ENCODE measurements at places on chromosomes 2 and 18.

DNA sequence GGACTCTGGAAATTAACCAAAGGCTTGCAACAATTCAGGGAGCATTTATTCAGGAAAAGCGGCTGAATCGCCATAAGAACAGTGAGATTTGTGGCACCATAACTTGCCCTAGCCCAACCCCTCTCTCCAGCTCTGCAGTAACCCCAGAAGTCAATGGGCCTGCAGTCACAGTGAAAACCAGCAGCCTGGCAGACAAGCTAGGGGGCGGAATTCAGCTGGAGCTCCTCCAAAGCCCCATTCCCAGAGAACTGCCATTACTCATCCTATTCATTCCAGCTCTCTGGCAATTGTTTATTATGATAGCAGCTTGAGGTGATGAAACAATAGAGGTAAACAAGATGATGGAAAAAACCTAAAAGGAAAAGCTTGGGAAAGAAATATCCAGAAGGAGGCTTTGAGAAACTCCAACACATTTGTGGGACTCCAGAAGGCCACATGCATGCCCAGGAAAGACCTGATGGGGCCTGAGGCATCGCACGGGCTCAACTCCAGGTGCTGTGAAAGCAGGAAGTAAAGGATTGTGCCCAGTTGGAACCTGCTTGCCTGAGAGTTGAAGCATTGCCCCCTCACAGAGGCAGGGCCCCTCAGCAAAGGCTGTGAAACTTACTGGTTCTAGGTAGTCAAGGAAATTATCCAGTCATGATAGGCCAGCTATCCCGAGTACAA, 126.7 kb downstream of the TWIST2 start:
- ATAC-seq: no peak

- no peak for ATAC-seq
These were observed 98.1 kb downstream of the PLB1 start for GRCh38 chr2:28594000-28594331.

DNA sequence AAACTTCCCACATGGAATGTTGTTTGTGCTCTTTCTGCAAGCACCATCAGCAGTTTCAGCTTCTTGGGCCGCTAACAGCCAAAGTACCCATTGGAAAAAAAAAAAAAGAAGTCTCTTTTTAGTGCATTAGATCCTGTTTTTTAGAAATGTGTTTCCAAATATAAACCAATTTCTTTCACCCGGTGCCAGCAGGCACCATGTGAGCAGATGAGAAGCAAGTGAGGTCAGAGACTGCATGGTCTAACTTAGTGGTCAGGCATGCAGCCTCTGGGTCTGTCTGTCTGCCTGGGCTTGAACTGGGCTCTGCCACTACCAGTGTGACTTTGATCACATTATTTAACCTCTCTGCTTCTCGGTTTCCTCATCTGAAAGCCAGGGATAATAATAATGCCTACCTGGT, 75.2 kb upstream of the NRP2 start:
- no peak for ATAC-seq

DNA sequence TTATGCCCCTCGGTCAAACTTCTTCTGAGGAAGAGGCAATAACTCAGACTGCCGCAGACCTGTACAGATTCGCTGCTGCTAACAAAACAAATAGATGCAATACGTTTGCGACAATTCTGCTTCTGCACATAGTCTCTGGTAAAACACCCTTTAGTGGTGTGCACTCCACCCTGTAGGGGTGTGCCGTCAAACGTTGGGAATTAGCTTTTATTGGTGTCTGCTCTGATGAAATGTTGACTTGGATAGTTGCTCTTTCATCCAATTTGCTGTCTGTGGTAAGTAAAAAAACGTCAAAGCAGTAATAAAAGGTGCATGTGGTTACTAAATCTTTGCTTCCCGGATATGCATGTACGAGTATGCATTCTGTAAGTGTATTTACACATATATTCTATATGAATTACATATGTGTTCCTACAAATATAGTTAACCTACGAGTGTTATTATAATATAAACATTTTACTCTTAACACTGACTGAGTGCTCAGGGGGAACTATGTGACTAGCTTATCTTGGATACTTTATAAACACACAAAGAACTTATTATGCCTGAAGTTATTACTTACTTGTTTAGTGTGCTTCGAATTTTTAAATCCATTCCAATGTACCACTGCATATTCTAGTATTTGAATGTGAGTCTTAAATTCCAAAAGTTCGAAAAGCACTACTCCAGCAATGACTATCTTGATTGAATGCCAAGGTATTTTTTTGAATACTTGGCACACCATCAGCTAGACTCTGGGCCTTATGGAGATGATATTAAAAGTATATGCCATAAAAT, 610.2 kb downstream of the ZEB2 start:
- ATAC-seq: no peak

DNA sequence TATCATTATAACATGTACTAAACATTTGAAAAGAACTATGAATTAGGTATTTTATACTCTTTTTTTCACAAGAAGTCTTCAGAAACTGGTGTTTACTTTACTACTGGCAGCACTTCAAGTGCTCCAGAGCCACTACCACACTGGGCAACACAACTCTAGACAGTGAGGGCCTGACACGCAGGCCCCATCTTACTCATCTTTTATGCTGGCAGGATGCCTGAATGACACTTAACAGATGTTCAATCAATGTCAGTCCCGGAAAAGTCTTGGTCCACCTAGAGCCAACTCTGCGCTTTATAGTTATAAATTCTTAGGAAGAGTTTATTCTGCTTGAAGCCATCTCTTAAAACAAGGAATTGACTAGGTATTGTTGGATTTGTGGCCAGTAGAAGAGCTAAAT, 8.7 kb upstream of the WIPF1 start:
- peak; percentile 66 for ATAC-seq

All from activated CD4-positive, CD25-positive, alpha-beta regulatory T cell treated with anti-CD3 and anti-CD28 coated beads, Interleukin-2, amount 50 U/mL, for 24 hours (primary cell).